ENCODE measurements at places on chromosomes 1 and 21. TPM values are rescaled to one million over a fixed set of nuclear protein-coding genes. Genes with fewer than 3 reads are reported as not detected.

Gene CFHR3
- total RNA-seq, result 0.27 TPM

Gene TNFRSF8
- not detected for total RNA-seq

Gene PADI2
- total RNA-seq, result 0.42 TPM

Gene ECM1
- total RNA-seq, result 4.3 TPM

Gene OR2L13
- total RNA-seq, result 0.38 TPM

Gene CACHD1
- total RNA-seq, result 25.1 TPM

Gene OR14A16
- not detected for total RNA-seq

Gene DHDDS
- total RNA-seq, result 66.7 TPM

Gene ADGRB2
- total RNA-seq, result 10.2 TPM

Gene PCBP3
- 0.98 TPM for total RNA-seq

DNA sequence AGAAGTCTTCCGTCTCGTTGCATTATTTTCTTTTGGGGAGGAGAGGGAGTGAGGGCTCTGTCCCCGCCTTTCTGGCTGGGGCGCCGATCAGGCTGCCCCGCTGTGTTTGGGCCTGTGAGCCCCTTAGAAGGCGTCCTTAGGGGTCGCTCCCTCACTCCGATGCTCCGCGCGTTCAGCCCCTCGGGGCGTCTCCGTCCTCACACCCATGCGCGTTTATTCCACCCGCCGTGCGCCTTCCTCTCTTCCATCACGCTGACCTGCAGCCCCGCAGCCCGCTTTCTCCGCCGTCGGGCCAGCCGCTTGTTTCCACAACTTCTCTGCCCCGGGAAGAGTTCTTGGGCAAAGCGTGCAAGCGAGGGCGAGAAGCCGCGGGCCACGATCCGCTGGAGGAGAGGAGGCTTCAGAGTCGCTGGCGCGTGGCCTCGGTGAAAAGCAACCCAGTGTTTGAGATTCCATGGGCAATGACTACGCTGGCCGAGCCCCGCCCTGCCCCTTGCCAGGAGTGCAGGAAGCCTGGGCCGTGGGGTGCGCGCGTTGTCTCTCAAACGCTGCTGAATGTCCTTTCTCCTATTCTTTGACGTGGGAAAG is 27.7 kb downstream of the TRIM11 start:
- no peaks in the 10 kb centered on the region for H3K36me3 ChIP-seq
- no peaks in the 10 kb centered on the region for H3K27me3 ChIP-seq
- peak; percentile 86 for DNase-seq
- peaks cover 29% of the 10 kb centered on the region for H3K4me1 ChIP-seq
- no peak overlapping the region for H3K4me3 ChIP-seq

- H3K27me3 ChIP-seq, result no peaks in the 10 kb centered on the region
- peaks cover 6% of the 10 kb centered on the region for H3K4me1 ChIP-seq
- no peak for DNase-seq
- H3K36me3 ChIP-seq, result no peaks in the 10 kb centered on the region
- H3K27ac ChIP-seq, result no peak overlapping the region
Measured at GRCh38 chr1:230174471-230175162, 107.6 kb downstream of the GALNT2 start.

DNA sequence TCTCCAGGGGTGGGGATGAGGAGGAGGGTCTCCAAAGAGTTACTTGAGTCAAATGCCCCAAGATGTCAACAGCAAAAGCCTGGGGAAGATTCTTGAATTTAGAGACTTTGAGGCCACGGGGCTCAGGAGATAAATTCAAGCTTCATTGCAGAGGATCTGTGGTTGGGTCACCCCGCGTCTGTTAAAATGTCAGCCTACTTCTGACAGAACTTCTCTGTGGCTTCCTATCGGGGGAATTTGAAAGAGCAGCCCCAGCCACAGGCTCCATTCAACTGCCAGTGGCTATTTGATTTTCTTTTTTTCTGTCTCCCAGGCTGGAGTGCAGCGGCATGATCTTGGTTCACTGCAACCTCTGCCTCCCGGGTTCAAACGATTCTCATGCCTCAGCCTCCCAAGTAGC is 62.5 kb upstream of the EFHD2 start:
- no peak overlapping the region for H3K27ac ChIP-seq
- no peaks in the 10 kb centered on the region for H3K36me3 ChIP-seq
- no peak overlapping the region for H3K4me3 ChIP-seq

GRCh38 chr1:26132128-26132833 is 20.7 kb downstream of the PDIK1L start:
- DNase-seq, result no peak
- H3K4me3 ChIP-seq, result no peak overlapping the region
- no peaks in the 10 kb centered on the region for H3K36me3 ChIP-seq
- H3K27ac ChIP-seq, result no peak overlapping the region

GRCh38 chr1:24898152-24898908 is 31.7 kb downstream of the RUNX3 start:
- peak; percentile 31 for DNase-seq
- no peak overlapping the region for H3K27ac ChIP-seq
- H3K36me3 ChIP-seq, result no peaks in the 10 kb centered on the region

DNA sequence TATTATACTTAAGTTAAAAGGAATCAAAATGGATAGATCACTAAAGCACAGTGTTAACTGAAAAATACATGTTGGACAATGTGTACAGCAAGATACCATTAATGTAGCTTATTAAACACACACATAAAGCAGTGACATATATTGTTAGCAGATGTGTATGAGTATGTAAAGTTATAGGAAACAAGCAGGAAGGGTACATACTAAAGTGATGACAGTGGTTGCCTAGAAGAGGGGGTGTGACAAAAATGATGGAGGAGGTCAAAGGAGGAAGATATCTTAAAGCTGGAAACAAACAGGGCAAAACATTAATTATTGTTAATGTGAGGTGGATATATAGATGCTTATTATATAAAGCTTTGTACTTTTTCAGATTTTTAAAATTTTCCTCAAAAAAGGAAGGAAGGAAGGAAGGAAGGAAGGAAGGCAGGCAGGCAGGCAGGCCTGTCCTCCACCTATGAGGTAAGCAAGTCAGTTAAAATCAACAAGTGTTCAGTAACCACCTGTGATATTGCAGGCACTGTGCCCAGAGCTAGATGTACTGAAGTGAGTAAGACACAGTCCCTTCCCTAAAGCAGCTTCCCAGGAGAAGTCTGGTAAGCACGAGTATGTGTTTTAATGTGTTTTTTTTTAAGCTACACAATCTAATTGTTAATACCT is 252.9 kb upstream of the NR5A2 start:
- no peak overlapping the region for H3K4me3 ChIP-seq
- no peak overlapping the region for H3K27ac ChIP-seq
- H3K36me3 ChIP-seq, result no peaks in the 10 kb centered on the region
- DNase-seq, result peak; percentile 93
- no peaks in the 10 kb centered on the region for H3K27me3 ChIP-seq

DNA sequence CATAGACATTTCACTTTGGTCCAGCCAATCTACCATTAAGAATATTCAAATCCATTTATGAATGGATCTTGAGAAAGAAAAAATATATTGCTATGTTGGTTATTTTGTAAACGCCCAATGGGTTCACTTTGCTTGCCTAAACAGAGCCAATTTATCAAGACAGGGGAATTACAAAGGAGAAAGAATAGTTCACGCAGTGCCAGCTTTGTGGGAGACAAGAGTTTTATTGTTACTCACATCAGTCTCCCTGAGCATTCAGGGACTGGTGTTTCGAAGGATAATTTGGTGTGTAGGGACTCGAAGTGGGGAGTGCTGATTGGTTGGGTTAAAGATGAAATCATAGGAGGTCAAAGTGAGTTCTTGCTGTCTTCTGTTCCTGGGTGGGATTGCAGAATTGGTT is 135.3 kb downstream of the GABPA start:
- no peaks in the 10 kb centered on the region for H3K4me1 ChIP-seq
- no peak overlapping the region for H3K4me3 ChIP-seq
- no peaks in the 10 kb centered on the region for H3K36me3 ChIP-seq
- no peaks in the 10 kb centered on the region for H3K27me3 ChIP-seq

- no peaks in the 10 kb centered on the region for H3K27me3 ChIP-seq
- H3K4me3 ChIP-seq, result no peak overlapping the region
- H3K4me1 ChIP-seq, result no peaks in the 10 kb centered on the region
- H3K36me3 ChIP-seq, result peaks cover 23% of the 10 kb centered on the region
- no peak for DNase-seq
- no peak overlapping the region for H3K27ac ChIP-seq
Measured at GRCh38 chr1:147287133-147287865, 44.8 kb downstream of the CHD1L start.

- no peak overlapping the region for H3K27ac ChIP-seq
- H3K36me3 ChIP-seq, result no peaks in the 10 kb centered on the region
- DNase-seq, result no peak
Measured at GRCh38 chr1:3209201-3209600, 140.2 kb downstream of the PRDM16 start.

GRCh38 chr1:56056438-56057287 is 522.7 kb downstream of the PLPP3 start:
- no peaks in the 10 kb centered on the region for H3K27me3 ChIP-seq
- H3K27ac ChIP-seq, result peak overlapping the region; percentile 29
- no peaks in the 10 kb centered on the region for H3K36me3 ChIP-seq
- peaks cover 42% of the 10 kb centered on the region for H3K4me1 ChIP-seq
- DNase-seq, result peak; percentile 31

DNA sequence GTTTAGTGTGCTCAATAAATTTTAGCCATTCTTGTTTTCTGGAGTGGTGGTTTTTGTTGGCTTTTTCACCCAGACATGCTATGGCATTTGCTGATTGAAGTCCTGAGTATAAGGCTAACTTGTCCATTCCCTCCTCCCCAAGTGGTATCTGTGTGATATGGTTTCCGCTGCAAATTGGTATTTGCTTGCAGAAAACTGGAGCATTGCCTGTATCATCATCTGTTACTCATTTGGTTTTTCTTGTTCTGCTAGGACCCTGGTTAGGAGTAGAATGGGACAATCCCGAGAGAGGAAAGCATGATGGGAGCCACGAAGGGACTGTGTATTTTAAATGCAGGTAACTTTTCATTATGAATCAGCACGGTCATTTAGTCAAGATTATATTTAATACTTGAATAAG is 34.0 kb downstream of the TBCE start:
- no peak overlapping the region for H3K4me3 ChIP-seq
- no peaks in the 10 kb centered on the region for H3K27me3 ChIP-seq
- no peak for DNase-seq
- no peaks in the 10 kb centered on the region for H3K36me3 ChIP-seq
- peaks cover 31% of the 10 kb centered on the region for H3K4me1 ChIP-seq

- H3K4me1 ChIP-seq, result no peaks in the 10 kb centered on the region
- no peaks in the 10 kb centered on the region for H3K36me3 ChIP-seq
- peak overlapping the region; percentile 100 for H3K27ac ChIP-seq
- H3K27me3 ChIP-seq, result no peaks in the 10 kb centered on the region
- peak overlapping the region; percentile 53 for H3K4me3 ChIP-seq
Measured at GRCh38 chr1:21781815-21782348, 1.1 kb downstream of the USP48 start.

- DNase-seq, result no peak
- no peaks in the 10 kb centered on the region for H3K36me3 ChIP-seq
- no peaks in the 10 kb centered on the region for H3K27me3 ChIP-seq
Measured at GRCh38 chr1:170768929-170769328, 105.0 kb downstream of the PRRX1 start.

- no peaks in the 10 kb centered on the region for H3K27me3 ChIP-seq
- no peak overlapping the region for H3K27ac ChIP-seq
Measured at GRCh38 chr1:215660259-215660658, 93.2 kb downstream of the KCTD3 start.

GRCh38 chr1:193891788-193892187 is 705.4 kb upstream of the B3GALT2 start:
- H3K27me3 ChIP-seq, result no peaks in the 10 kb centered on the region
- no peaks in the 10 kb centered on the region for H3K4me1 ChIP-seq
- DNase-seq, result no peak
- no peak overlapping the region for H3K27ac ChIP-seq

DNA sequence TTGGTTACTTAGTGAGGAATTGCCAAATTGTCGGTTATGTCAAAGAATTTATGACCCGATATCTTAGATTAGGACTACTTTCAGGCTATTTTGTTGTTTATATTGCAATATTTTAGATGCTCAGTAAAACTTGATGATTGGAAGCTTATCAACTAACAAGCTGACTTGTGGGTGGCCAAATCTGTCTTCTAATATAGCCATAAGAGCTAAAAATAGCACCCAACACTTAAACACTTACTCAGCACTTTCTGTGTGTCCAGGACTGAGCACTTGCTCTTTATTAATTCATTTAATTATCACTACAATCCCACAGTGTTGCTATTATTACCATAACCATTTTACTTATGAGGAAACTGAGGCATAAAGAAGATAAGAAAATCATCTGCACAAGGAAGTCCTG is 50.4 kb downstream of the RWDD3 start:
- H3K36me3 ChIP-seq, result no peaks in the 10 kb centered on the region
- no peaks in the 10 kb centered on the region for H3K4me1 ChIP-seq
- no peaks in the 10 kb centered on the region for H3K27me3 ChIP-seq
- no peak for DNase-seq
- no peak overlapping the region for H3K27ac ChIP-seq

DNA sequence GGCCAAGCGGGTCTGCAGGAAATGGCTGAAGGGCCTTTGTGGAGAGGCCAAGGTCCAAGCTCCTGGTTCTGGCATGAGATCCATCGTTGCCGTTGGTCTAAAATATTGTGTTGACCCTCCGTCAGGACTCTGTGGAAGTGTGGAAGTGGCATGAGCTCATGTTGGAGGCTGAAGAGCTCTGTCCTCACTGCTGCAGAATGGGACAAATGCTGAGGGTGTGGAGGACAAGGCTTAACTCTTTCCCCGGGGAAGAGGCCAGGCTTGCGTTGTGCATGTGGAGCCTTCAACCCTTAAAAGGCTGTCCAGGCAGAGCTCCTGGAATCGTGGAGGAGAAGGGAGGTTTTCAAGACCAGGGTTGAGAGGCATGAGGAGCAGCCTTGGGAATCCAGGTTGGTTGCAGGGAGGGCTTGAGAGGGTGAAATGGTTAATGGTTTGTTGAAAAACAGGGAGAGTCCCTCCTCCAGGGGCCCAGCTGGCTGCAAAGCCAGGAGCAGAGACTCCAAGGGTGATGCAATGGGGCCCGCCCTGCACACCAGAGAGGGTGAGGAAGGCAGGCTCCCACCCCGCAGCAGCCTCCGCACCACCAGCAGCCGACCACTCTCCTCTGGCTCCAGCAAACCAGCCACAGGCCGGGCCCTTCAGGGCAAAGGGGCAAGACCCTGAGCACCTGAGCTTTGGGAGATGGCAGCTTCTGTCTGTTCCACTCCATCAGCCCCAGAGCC is 6.7 kb upstream of the AHCYL1 start:
- H3K36me3 ChIP-seq, result no peaks in the 10 kb centered on the region
- H3K4me1 ChIP-seq, result peaks cover 8% of the 10 kb centered on the region
- H3K27ac ChIP-seq, result no peak overlapping the region
- DNase-seq, result no peak
- H3K27me3 ChIP-seq, result no peaks in the 10 kb centered on the region

- H3K36me3 ChIP-seq, result no peaks in the 10 kb centered on the region
- DNase-seq, result no peak
- no peak overlapping the region for H3K4me3 ChIP-seq
- H3K27me3 ChIP-seq, result no peaks in the 10 kb centered on the region
- H3K4me1 ChIP-seq, result peaks cover 5% of the 10 kb centered on the region
Measured at GRCh38 chr1:168881656-168882260, 152.8 kb upstream of the DPT start.

GRCh38 chr1:200355801-200356200 is 54.0 kb downstream of the ZNF281 start:
- no peaks in the 10 kb centered on the region for H3K27me3 ChIP-seq
- H3K4me1 ChIP-seq, result peaks cover 3% of the 10 kb centered on the region
- DNase-seq, result no peak
- H3K27ac ChIP-seq, result no peak overlapping the region
